A549 treated with RU486 at 1 μM for 4 hours (cell line): ENCODE measurements at places on chromosomes 4 and X. TPM values are rescaled to one million over a fixed set of nuclear protein-coding genes. Genes with fewer than 3 reads are reported as not detected.

The OTC gene
- not detected in 5 replicates for total RNA-seq

The HEPH gene
- not detected in 5 replicates for total RNA-seq

The SPANXD gene
- 0.42 TPM in 1 of 5 replicates, not detected in the others for total RNA-seq

The STPG2 gene
- not detected in 5 replicates for total RNA-seq

The DGAT2L6 gene
- not detected in 5 replicates for total RNA-seq

The DMD gene
- 0.14 TPM in 1 of 5 replicates, not detected in the others for total RNA-seq

The SLC49A3 gene
- total RNA-seq = 0.18 to 0.47 TPM (median 0.24 TPM) in 4 of 5 replicates, not detected in the other

The ASB12 gene
- not detected in 5 replicates for total RNA-seq

The XIAP gene
- total RNA-seq = 19.1 to 32.7 TPM (median 25.0 TPM) in 5 replicates

The NAA11 gene
- total RNA-seq = not detected in 5 replicates

The RBMXL3 gene
- not detected in 5 replicates for total RNA-seq

The AADAT gene
- 7.7 to 10.2 TPM (median 8.1 TPM) in 5 replicates for total RNA-seq

The MAGEA10 gene
- 0.13 TPM in 1 of 5 replicates, not detected in the others for total RNA-seq

The ZCCHC12 gene
- 0.06 to 0.19 TPM (median 0.11 TPM) in 5 replicates for total RNA-seq

The SLIT2 gene
- 0.07 TPM in 1 of 5 replicates, not detected in the others for total RNA-seq

The HNRNPH2 gene
- 45.5 to 67.1 TPM (median 62.0 TPM) in 5 replicates for total RNA-seq

The MRPL1 gene
- 13.7 to 24.1 TPM (median 22.8 TPM) in 5 replicates for total RNA-seq

The CPXCR1 gene
- total RNA-seq = not detected in 5 replicates
